ENCODE measurements at places on chromosomes 12 and 14.

GRCh38 chr12:93673084-93673483 lies 4.1 kb upstream of the CRADD start:
- no peak for DNase-seq

DNA sequence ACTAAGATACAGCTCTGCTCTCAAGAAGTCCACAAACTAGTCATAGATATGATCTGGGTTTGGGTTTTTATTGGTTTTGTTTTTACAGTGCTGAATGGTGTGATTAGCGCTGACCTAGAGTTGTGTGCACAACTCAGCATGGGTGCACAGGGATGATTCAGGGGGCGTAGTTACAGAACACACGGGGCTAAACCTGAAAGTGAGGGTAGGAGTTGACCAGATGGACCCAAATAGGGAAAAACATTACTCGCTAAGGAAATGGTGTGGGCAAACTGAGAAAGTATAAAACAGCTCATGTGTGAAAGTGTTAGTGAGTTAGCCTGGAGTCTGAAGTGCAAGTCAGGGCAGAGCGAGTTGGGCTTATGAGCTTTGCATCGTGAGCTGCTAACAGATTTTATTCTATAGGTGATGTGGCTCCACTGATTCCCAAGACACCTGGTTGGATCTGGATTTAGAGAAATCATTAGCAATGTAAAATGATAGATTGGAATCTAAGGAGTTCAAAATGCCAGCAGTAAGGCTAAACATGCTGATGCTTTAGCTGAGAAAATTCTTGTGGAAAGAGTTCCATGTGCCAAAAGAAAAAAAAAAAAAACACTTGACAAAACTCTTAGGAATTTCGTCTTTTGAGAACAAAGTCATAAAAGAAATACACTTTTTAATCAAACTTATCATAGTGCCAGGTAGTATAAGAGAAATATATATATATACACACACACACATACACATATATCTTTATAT lies 134.9 kb downstream of the SLC5A8 start:
- no peak for DNase-seq

DNA sequence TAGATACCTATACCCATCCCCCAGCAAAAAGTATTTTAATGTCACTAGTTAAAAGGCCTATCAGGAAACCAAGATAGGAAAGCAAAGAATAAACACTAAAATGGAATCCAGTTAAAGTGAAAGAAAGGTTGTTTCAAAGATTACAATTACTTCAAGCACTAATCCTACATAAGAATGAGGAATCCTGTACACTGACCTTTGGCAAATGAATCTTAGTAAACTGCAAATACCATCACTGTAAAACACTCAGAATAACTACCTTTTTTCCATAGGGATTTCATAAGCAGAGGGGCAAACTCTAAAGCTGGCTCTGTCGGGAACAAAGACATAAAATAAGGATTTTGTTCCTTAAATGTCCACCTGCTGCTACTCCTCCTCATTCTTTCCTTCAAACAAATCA lies 25.9 kb downstream of the CEP83 start:
- DNase-seq, result no peak

DNA sequence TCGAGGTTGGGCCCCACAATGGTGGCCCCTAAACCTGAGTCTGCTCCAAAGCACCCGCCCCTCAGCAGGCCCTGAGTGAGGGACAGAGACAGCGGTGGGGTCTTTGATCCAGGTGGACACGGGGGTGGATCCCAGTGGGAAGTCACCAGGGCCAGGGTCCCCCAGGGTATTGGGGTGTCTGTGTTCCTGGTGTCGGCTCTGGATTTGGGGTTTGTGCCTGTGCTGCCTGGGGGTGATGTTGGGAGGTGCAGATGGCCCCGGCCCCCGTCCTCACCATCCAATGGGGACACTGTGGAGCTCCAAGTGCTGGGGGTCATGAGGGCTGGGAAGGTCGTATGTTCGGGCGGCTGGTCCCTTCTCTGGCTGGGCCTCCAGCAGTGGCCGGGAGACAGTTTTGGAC lies 354.2 kb downstream of the TMEM121 start:
- DNase-seq, result no peak

GRCh38 chr12:58202933-58203718 lies 261.8 kb downstream of the ATP23 start:
- DNase-seq, result no peak

DNA sequence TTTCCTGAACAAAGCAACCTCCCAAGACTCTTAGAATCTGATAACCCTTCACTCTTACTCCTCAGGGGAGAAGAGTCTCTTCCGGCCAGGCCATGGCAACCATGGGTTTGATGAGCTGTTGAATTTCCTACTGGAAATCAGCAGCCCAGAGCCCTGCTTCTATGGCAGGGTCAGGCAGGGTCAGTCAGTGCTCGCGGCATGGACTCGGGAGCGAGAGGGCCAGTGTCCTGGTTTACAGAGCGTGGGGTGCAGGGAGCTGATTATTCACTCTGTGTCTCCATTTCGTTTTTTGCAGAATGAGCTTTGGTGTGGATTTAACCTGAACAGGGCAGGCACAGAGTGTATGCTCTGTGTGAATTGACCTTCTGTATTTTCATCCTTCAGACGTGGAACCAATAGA lies 340.6 kb upstream of the SFSWAP start:
- no peak for DNase-seq

- no peak for DNase-seq
Measured at GRCh38 chr12:24562771-24563431, 386.0 kb downstream of the BCAT1 start.

- DNase-seq, result no peak
Measured at GRCh38 chr12:121765573-121765972, 27.9 kb downstream of the RHOF start.

- DNase-seq, result no peak
Measured at GRCh38 chr14:60184146-60184904, 19.1 kb upstream of the DHRS7 start.

DNA sequence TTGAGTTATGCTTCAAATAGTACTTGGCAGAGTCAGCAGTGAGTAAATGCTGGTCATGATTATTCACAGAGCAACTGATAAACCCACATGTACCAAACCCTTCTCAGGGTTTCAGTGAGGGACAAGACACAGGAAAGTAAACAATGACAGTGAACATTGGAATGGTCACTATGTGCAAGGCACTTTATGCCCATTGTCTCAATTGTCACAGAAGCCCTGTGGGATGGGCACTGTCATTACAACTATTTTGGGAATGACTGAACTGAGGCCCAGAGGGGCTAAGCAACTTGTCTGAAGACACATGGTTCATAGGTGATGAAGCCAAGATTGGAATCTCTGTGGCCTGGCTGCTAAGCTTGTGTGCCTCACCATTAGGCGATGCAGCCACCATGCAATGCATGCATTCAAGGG lies 238.5 kb downstream of the RBM19 start:
- no peak for DNase-seq

DNA sequence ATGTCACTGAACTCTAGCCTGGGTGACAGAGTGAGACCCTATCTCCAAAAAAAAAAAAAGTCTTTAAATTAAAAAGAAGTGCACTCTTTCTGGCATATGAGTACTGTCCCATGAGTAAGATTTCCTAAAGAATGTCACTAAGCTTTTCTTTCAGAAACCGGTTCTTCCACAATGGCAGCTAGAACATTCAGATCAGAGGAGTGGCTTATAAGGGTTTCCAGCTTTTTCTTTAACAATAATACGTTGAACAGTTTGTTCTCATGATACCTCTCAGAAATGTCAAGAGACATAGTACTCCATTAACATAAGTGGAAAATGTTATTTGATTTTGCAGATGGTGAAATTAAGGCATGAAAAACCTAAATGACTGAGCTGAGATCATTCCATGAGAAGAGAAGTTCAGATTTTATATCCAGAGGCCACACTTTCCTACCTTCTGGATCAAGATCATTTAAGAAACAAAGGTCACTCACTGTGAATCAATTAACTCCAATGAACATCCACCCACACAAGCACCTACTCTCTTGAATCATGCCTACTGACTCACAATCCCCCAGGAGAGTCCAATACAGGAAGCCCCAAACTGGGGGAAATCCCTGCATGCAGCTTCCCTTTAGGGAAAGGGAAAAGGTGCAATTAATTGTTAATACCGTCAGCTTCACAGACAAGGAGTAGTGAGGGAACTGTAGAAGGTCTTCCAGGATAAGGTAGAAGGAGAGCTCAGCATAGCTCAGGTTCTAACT lies 86.9 kb downstream of the SPTSSA start:
- DNase-seq, result no peak

DNA sequence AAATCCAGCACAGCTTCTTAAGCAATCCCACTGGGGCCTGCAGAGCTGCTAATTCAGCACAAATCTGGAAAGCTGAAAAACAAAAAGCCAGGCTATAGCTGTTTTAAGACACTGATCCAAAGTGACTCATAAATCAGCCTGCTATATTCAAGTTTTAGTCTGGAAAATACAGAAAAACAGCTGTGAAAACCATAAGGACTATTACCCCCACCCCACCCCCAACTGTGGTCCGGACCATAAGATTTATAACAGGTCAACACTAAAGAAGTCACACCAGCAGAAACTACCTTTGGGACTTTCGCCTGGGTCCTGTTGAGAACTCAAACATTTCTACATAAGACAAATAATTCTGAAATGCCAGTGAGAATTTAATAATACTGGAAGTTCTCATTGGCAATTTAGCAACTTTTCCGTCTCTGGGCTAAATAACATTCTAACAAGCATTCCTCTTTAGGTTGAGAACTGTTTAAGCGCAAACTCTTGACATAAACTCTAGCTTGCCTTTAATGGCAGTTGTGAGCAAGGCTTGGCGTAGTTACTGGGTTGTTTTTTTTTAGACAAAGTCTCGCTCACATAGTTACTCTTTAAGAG lies 3.3 kb downstream of the LRIG3 start:
- DNase-seq, result no peak

- DNase-seq, result no peak
Measured at GRCh38 chr12:30200864-30201263, 417.1 kb upstream of the TMTC1 start.

- DNase-seq, result no peak
Measured at GRCh38 chr14:99242816-99243721, 28.9 kb downstream of the BCL11B start.

- DNase-seq, result no peak
Measured at GRCh38 chr14:28323366-28323765, 443.2 kb upstream of the FOXG1 start.

- no peak for DNase-seq
Measured at GRCh38 chr12:125057708-125058107, 7.5 kb upstream of the AACS start.

- DNase-seq, result no peak
Measured at GRCh38 chr14:92473969-92474535, 39.5 kb upstream of the RIN3 start.

- DNase-seq, result no peak
Measured at GRCh38 chr14:67493092-67493717, 4.7 kb upstream of the TMEM229B start.

GRCh38 chr12:31342286-31342685 lies 16.3 kb upstream of the SINHCAF start:
- DNase-seq, result no peak

GRCh38 chr12:123150275-123150743 lies 581 bp downstream of the PITPNM2 start:
- no peak for DNase-seq

GRCh38 chr12:16562435-16562834 lies 43.5 kb downstream of the LMO3 start:
- no peak for DNase-seq

DNA sequence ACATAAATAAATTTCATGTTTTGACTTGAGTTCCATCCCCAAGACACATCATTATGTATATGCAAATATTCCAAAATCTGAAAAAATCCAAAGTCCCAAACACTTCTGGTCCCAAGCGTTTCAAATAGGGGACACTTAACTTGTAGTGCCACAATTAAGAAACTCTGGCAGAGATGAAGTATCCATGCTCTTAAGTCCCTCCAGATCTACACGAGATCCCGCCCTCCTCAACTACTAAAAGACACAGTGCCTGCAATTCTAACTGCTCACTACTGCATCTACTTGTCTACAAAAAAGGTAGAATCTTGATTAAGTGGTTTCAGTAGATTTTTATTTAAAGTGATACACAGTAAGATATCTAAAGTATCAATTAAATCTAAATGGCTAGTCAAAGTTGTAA lies 97.0 kb downstream of the MED13L start:
- DNase-seq, result no peak

GRCh38 chr12:46209914-46210872 lies 58.6 kb downstream of the SLC38A1 start:
- no peak for DNase-seq

DNA sequence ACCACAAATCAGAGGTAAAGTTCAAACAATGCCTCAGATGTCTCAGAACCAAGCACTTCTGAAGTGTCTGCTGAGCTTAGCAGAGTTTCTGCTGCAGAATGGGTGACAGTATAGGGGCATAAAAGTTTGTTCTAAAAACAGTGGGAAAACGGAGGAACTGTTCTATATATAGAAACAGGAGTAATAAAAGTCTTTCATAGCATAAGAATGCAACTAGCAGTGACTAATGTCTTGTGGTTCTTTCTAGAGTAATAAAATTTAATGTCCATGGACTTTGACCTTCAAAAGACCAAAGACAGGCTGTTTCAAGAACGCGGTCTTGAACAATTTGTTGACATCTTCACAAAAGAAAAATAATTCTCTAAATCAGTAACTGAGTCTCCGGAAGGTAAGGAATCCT lies 107.5 kb upstream of the FAR2 start:
- no peak for DNase-seq

GRCh38 chr14:77988970-77989369 lies 181.2 kb upstream of the NRXN3 start:
- no peak for DNase-seq
